ENCODE measurements at places on chromosomes 6 and 20.

DNA sequence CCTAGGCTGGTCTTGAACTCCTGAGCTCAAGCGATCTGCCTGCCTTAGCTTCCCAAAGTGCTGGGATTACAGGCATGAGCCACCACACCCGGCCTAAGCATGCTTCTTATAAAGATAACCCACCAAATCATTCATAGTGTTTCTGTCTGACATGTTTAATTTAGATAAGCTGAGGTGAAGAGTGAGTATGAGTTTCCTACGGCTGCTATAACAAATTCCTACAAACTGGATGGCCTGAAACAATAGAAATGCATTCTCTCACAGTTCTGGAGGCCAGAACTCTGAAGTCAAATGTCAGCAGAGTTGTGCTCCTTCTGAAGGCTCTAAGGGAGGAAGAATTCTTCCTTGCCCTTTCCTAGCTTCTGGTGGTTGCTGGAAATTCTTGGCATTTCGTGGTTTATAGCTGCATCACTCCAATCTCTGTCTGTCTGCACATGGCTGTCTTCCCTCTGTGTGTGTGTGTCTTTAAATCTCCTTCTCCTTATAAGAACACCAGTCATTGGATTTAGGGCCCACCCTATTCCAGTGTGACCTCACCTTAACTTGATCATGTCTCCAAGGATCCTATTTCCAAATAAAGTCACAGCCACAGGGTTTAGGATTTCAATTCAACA is 29.9 kb downstream of the MAPK13 start:
- no peak for DNase-seq

GRCh38 chr6:34055223-34055933 is 90.5 kb downstream of the GRM4 start:
- DNase-seq = peak; percentile 54

DNA sequence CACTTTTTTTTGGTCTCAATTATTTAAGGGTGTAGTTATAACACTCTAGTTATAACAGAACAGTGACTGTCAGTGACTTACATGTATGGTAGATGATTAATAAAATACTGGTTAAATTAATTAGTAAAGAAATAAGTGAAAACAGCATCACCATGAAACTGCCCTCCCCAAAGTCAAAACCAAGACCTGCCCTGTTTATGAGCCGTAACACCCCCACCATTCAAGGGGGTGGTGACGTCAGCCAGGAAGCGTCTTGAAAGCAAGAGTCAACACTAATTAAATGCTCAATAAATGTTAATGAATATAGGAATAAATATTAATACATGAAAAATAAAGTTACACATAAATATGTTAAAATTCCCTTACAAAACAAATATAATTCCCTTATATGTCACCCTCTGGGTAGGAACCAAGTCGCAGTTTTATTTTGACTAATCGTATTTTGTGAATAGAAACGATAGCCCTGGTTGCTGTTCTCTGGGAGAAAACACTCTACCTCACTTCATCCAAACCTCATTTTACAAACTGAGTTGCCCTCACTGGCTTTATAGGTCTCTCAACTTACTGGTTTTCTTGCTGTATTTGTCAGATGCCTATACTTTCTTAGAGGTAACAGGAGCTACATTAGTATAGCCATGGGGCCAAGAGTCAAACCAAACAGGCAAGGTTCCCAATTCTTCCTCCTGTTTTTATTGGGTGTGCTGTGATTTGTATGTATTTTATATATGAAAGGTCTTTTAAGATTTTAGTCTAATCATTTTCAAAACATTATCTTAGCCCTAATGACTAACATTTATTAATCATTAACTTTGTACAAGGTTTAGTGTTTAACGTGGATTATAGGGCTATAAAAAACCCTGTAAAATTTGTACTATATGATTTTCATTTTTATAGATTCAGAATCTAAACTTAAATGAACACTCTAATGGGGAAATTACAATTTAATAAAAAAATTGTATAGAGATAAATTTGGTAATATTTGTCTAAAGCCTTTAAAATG is 227.9 kb upstream of the IRAK1BP1 start:
- no peak for DNase-seq

DNA sequence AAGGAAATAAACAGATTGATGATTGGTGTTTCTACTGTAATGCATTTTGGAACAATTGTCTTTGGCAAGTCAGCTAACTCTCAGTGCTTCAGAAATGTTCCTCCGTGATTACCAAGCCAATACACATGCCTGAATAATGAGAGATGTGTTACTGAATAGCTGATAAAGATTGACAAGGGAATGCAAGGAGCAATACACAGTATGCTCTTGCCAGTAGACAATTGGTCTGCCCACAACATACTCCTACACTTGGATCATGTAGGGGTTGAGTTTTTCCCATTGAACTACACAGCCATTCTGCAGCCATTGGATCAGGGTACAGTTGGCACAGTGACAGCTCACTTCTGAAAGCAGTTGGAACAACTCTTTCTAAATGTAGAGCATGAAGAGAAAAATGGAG is 5.6 kb upstream of the GJB7 start:
- DNase-seq = no peak

- no peak for DNase-seq
Observed at GRCh38 chr6:165848086-165848426, 185.0 kb upstream of the PDE10A start.

GRCh38 chr20:46530640-46531039 is 17.3 kb upstream of the ZNF334 start:
- DNase-seq = no peak

DNA sequence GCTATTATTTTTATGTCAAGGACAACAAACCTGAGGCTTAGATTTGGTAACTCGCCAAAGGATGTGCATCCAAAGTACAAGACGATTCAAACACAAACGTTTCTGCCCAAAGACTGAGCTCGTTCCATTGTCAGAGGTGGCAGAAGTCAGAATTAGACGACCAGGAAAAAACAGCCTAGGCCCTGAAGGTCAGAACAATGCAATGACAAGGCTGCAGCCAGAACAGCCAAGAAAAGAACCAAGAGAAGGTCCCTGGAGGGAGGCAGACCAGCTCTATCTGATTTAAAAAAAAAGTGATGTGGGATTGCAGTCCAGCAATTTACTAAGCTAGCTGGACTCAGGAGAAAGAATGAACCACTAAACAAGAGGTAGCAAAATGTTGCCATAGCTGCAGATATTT is 54.2 kb downstream of the NCOA7 start:
- no peak for DNase-seq

DNA sequence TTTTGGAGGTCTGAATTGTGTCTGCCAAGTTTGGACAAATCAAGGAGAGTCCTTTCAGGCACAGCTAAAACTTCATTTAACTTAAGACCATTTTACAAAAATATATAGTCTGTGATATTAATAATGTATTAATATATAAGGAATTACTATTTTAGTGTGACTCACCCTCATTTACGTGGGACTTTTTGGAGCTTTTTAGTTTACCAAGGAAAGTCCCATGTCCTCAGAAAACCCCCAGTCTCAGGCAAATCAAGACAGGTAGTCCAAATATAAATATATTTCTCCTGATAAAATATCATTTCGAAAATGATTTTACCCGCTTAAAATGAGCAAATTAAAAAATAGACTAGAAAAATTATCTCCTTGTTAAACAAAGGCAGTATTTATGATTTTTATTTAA is 479.0 kb downstream of the PKHD1 start:
- DNase-seq = no peak

DNA sequence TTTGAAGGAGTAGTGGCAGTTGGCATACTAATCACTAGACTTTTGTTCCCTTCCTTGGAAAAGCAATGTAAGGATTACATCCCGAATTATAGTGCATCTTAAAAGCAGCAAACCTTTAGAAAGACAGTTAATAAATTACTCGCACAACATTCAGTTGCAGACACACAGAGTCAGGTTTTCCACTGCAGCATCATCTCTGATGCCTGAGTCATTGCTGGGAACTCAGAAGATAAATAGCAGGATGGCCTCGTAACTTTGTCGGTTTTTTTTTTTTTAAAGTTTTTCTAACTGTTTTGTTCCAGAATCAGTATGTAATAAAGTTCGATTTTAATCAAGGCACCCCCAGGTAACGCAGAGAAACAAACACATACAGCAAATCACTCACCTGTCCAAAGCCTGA is 34.3 kb downstream of the GJA10 start:
- no peak for DNase-seq

- DNase-seq = no peak
Observed at GRCh38 chr6:47743744-47744143, 38.1 kb upstream of the OPN5 start.

All from activated CD4-positive, alpha-beta T cell treated with anti-CD3 and anti-CD28 coated beads for 24 hours (primary cell).